ENCODE measurements at places on chromosomes 5 and 9.

- DNase-seq = no peak
These were observed 445.6 kb downstream of the NFIB start for GRCh38 chr9:13868336-13868735.

GRCh38 chr5:35188031-35188457 lies 42.2 kb downstream of the PRLR start:
- DNase-seq = no peak

GRCh38 chr9:137977571-137978261 lies 100.1 kb downstream of the CACNA1B start:
- DNase-seq = no peak

DNA sequence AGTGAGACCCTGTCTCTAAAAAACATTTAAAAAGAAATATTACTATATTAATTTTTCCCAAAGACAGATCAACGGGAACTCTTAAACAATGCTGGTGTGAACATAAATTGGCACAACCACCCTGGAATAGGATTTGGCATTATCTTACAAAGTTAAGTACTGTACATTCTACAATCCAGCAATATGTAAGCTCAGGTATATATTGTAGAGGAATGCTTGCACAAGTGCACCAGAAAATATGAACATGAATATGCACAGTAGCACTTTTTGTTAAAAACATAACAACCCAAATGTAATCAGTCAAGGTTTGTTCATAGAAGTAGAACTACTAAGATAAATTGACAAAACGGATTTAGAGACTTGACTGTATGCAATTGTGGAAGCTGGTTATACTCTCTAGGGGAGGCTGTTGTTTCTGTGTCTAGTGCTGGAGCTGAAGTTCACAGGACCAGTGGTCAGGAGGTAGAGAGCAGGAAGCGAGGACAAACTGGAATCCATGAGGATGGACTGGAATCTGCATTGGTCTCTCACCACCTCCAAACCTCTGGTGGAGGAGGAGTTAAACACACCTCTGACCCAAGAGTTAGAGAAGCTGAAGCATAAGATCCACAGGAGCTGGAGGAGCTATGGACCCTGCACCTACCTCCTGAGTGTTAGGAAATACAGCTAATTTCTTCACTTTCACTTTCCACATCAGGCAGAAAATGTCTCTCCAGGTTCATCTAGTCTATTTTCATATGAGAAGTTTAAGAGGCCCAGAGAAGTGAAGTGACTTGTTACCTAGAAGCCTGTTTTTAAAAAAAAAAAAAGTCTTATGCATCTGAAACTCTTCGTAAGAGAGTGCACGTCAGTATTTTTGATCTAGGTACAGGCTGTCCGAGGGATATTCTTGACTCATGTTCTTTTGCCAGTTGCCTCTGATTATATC lies 20.3 kb upstream of the RIC1 start:
- DNase-seq = no peak

- DNase-seq = peak; percentile 57
These were observed 40.4 kb upstream of the SYNPO start for GRCh38 chr5:150599917-150600511.

Data from liver (tissue), 10 donors.